Activated CD8-positive, alpha-beta memory T cell treated with anti-CD3 and anti-CD28 coated beads, Interleukin-2, amount 10 ng/mL, durations not matched to agents 7 days and 5 days (primary cell): ENCODE measurements at places on chromosomes 16 and 17.

DNA sequence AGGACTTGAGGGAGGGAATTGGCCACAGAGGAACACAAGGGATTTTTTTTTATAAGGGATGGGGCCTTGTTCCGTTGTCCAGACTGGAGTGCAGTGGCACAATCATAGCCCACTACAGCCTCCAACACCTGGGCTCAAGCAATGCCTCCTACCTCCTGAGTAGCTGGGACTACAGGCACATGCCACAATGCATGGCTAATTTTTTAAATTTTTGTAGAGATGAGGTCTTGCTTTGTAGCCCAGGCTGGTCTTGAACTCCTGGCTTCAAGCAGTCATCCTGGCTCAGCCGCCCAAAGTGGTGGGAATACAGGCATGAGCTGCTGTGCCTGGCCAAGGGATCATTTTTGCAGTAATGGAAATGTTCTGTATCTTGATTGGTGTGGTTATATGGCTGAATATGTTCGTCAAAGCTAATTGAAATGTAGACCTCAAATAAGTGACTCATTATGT, 56.9 kb downstream of the VMP1 start:
- no peak for DNase-seq

GRCh38 chr16:78816499-78817195, 717.2 kb downstream of the WWOX start:
- no peak for DNase-seq

DNA sequence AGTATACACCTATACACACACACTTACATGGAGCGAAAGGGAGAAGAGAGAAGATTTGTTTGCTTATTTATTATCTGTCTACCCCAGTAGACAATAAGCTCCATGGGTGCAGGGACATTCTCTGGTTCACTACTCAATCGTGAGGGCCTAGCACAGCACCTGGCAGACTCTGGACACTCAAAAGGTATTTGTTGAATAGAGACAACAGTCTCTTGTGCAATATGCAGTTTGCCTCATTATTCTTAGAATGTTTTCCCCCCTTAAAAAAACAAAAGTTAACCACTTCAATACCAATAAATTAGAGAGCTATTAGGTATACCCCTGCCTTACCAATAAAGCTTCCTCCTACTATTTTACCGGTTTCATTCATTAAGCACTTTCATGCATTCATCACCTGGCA, 2.0 kb downstream of the AKAP10 start:
- DNase-seq, result no peak

GRCh38 chr17:52011064-52011463, 147.4 kb downstream of the CA10 start:
- DNase-seq, result no peak

- no peak for DNase-seq
These were observed 13.5 kb upstream of the LHX1 start for GRCh38 chr17:36923814-36924221.

DNA sequence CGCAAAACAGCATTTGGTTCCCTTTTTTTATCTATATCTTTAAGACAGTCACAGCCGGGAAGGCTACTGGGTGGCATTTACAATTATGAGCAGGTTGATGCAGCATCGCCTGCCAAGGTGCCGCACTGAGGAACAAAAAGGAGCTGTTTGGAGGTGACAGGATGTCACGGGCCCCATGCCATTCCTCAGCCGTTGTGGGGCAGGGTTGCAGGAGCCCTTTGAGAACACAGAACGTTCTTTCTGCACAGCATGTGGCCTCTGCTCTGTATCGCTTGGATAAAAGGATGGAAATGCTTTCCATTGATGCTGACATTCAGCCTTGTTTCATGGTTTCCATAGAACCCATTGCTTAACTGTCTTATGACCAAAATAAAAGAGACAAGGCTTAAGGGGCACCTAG, 141.9 kb upstream of the CDH5 start:
- DNase-seq, result no peak

DNA sequence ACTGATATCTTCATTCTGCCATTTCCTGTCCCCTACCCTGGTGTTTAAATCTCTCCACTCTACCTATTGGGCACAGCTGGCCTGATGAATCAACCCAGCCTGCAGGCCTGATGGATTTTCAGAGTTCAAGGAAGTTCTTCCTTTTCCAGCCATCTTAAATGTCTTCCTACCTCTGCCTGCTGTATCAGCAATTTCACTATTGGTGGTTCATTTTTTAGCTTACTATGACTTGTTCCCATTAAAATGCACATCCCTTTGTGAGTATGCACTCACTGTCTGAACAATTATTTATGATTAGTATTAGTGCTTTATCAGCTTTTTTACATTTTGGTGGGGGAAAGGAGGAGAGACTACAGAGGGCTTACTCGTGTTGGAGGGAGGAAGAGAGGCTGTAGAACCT, 48.6 kb upstream of the CRHR1 start:
- no peak for DNase-seq

GRCh38 chr17:6551356-6551755, 5.0 kb downstream of the PITPNM3 start:
- DNase-seq, result no peak

DNA sequence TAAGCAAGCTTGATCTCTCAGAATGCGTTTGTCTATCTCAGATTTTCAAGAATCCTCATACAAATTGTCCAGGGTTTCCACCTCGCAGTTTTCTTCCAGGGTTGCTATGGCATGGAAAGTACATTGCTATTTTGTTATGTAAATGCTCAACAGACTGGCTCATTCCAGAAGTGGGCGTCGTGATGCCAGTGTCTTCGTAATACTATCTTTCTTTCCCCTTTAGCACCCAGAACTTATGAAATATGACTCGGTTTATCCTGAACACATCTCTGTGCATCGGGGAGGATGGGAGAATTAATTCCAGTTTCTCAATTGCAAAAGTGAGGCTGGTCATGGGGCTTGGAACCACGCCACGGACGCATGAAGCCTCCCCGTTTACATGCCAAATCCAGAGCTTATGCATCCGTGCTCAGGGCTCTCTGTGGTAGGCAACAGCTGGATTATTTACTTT, 405.0 kb downstream of the WWOX start:
- DNase-seq, result no peak

DNA sequence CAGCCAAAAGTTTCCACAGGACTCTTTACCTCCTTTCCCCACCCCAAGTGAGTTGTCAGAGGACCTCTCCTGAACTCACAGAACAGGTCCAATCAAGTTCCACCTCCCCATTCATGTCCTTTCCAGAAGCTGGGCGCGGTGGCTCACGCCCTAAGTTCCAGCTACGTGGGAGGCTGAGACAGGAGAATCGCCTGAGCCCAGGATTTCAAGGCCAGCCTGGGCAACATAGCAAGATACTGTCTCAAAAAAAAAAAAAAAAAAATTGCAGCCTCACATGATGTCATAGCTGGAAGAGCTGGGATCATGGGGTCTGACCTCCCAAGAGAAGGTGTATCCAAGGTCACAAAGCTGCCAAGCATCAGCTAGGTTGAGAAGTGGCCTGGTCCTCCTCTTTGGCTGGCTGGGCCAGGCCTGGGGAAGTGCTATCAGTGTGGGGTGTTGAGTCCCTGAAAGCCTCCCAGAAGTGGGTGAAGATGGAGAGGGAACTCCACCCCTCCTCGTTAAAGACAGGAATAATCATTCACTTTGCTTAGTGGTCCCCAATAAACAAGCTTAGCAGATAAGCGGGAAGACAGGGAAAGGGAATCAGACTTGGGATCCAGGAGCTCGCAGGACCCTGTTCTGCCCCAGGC, 5.5 kb upstream of the MNT start:
- DNase-seq, result no peak

DNA sequence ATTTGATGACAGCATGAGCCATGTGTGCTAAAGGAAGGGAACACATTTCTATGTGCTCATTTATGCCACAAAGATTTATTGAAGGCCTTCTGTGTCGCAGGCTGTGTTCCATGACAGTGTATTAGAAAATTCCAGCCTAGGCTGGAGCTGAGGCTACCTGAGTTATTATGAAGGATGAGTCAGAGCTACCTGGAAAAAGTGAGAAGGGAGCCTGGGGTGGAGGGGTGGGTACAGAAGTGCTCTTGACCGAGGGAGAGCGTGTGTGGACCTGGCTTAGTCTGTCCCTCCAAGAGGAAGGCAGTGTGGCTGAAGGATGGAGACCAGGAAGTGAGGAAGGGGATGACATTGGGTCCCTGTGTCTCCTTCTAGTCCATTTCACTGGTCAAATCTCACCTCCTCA, 98.3 kb downstream of the N4BP1 start:
- DNase-seq, result no peak

- DNase-seq, result peak; percentile 48
These were observed 38.3 kb upstream of the USP7 start for GRCh38 chr16:9002042-9002441.

DNA sequence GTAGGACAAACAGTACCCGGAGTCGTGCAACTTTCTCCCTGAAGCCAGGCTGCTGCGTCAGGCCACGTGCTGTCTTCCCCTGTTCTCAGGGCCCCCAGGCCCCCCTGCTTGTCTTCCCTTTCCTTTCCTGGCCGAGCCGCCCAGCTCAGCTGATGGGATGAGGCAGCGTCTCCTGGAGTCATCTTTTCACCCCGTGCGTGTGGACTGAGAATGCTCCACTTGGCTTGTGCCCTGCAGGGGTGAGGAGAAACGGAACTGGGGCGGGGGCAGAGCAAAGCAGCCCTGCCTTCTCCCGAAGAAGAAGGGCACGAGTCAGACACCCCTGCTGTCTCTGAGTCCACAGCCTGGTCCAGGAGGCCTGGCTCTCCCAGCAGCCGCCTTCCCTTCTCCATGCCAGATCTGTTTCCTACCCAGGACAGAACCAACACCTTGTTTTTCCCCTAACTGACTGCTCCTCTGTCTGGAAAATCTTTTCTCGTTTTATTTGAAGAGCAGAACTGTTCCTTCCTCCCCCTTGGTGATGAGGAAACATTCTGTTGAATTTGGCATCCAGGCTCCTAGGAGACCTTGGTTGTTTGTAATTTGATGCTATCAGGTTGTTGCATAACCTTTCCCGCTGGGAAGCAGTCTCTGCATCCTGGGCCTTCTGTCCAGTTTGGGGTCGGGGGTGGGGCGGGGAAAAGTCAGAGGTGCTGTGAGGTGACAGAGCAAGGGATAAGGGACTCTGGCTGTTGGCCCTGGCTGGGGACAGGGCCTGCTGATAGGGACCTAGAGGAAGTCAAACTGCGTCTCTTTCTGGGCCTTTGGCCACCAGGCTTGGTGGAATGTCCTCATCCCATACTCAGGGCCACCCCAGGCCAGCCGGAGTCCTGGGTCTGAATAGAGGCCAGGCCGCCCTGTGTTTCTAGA, 78.8 kb downstream of the WIPI1 start:
- DNase-seq, result no peak

GRCh38 chr17:1716912-1717695, 6.9 kb upstream of the TLCD2 start:
- peak; percentile 96 for DNase-seq

- no peak for DNase-seq
These were observed 1554.6 kb downstream of the CDH8 start for GRCh38 chr16:60481591-60481990.

GRCh38 chr17:38898291-38898679, 27.1 kb upstream of the LASP1NB start:
- peak; percentile 60 for DNase-seq

GRCh38 chr17:80441133-80441578, 26.2 kb downstream of the ENDOV start:
- DNase-seq, result peak; percentile 77

GRCh38 chr16:28188085-28188916, 23.5 kb downstream of the XPO6 start:
- DNase-seq, result no peak

GRCh38 chr17:58313815-58314705, 14.5 kb downstream of the TSPOAP1 start:
- peak; percentile 25 for DNase-seq

DNA sequence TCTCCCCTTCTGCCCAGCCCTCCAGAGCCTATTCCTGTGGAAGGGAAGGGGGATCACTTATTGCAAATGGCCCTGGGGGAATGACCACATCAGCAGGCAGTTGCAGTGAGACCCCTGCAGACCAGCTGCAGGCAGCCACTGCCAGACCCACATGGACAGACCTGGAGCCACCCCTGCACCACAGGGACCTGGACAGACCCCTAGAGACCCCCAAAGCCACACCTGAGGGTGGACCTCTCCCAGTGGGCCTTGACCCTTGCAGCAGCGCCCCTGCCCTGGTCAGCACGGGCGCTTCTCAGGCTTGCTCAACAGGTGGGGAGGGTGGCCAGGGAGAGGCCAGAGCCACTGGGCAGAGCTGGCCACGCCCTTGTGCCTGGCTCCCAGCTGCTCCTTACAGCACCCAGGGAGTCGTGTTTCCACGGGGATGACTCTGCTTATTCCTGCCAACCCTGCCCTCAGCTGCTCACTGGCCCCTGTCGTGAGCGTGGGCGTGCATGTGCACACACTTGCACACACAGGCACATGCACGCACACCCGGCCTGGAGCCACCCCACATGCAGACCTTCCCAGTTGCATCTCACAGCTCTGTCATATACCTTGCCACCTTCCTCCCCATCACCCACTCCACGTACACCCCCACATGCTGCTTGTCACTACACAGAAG, 1.3 kb upstream of the SCN4A start:
- DNase-seq, result no peak

DNA sequence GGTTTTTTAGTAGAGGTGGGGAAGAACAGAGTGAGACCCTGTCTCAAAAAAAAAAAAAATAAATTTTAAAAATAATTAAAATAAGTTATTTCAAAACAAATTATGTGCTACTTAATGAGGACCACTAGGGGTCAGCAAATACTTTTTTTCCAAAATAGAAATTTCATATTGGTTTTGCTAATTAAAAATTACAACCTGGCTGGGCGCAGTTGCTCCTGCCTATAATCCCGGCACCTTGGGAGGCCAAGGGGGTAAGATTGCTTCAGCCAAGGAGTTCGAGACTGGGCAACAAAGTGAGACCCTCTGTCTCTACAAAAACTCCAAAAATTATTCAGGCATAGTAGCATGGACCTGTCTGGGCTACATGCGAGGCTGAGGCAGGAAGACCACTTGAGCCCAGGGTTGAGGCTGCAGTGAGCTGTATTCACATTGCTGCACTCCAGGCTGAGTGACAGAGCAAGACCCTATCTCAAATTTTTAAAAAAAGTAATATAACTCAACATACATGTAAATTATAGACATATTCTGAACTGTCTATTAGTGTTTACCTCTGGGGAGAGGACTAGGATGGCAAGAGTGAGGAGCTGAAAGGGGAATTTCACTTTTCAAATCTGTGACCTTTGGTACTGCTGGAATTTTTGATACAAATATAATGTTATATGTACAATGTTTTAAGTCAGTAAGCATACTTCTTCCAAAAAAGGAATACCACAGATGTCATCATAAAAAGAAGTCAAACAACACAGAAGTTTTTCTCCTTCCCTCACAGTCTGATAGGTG, 8.1 kb downstream of the MEIOB start:
- DNase-seq, result no peak

- no peak for DNase-seq
These were observed 271.3 kb downstream of the PARN start for GRCh38 chr16:14358697-14359305.

DNA sequence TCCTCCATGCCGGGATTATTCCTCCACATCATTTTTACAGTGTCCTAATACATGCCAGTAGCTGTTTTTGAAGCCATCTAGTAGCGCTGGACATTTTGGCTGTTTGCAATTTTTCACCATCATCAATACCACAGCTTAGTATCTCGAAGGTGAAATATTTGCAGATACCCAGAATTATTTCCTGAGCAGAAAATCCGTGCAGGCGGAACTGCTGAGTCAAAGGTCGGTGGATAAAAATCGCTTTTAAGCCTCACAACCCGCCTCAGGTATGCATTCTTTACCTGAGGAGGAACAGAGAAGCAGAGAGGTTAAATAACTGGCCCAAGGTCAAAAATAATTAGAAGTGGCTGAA, 584 bp upstream of the TNRC6A start:
- no peak for DNase-seq

- no peak for DNase-seq
These were observed 6.0 kb upstream of the ARL2BP start for GRCh38 chr16:57239107-57239506.
